ENCODE measurements at places on chromosomes 3 and 15. TPM values are rescaled to one million over a fixed set of nuclear protein-coding genes. Genes with fewer than 3 reads are reported as not detected.

Gene CPNE9
- 0.16 TPM for total RNA-seq

Gene ANKUB1
- total RNA-seq = not detected

DNA sequence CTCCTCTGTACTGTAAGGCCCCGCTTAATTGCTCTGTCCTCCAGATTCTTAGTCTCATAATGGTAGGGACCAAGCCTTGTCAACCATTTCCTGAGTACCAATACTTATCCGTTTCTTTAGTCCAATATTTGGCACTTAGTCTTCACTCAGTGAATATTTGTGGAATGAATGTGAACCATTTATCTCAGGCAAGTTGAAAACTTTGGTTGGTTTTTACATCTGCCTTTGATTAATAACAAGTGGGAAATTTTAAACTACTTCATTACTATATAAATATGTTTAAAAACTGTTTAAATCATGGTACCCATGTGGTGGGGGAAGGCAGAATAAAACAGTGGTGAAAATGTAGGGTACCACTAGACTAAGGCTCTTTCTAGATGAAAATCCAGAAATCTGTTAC, 15.2 kb downstream of the CA12 start:
- DNase-seq = no peak

DNA sequence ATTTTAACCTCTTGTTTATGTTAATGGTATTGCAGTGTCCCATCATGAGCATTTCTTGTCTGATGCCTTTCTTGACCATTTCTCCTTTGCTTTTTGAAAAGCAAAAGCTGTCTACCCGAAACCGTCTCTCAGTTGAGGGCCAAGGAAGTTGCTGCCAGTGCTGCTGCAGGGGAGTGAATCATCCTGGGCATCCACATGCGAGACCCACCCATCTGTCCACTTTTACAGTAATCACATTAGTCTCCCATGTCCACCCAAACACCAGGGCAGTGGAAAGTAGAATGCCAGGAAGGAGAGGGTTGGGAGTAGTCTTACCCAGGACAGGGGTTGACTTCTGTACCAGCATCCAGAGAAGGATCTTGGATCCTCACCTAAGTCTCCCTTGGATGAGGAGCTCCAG, 48.6 kb upstream of the TEX264 start:
- no peak for DNase-seq

DNA sequence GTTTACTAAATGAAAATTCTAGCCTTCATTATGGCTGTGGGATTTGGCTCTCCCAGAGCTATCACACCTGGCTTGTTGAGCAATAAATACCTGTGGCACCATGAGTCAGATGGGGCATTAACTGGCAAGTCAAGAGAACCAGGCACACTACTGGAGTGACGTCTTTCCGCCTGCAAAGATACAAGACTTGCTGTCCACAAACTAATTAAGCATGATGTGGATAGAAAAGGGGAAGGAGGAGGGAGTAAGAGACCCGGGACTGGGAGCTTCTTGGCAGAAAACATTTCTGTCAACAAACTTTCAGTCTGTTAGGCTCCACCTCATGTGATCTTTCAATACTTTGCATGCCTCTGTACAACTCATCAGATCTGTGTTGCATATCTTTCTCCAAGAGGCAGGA, 56.5 kb downstream of the CLDN1 start:
- no peak for DNase-seq

Gene DGKG
- 11.4 TPM for total RNA-seq

GRCh38 chr15:66705277-66706146, 3.5 kb downstream of the SMAD6 start:
- DNase-seq = peak; percentile 58

DNA sequence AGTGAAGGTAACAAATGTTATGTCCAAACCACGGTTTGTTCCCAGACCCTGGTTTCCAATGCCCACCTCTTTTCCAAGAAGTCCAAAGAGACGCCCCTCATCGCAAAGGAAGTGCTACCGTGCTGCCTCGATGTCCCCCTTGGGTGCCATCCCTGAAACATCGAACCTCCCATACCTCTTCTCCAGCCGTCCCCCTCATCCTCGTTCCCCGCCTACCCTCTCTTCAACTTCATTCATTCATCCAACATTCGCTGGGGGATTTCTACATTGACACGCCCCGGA, 467 bp downstream of the TIPIN start:
- DNase-seq = no peak

DNA sequence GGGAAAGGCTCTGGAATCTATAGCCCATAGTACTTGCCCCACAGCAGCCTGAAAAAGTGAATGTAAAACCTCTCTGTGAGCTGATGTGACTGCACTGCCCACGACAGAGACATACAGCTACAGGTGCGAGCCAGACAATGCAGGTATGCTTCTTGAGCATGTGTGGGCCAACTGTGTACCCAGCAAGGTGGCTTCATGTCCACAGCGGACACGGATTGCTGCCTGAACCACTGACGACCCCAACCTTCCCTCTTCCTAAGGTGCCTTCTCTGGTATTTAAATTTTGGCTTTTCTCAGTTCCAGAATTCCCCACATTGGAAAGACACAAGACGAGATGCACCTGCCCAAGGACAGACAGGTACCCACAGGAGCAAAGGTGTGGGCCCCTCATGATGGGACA, 65.8 kb downstream of the SCN5A start:
- DNase-seq = no peak

DNA sequence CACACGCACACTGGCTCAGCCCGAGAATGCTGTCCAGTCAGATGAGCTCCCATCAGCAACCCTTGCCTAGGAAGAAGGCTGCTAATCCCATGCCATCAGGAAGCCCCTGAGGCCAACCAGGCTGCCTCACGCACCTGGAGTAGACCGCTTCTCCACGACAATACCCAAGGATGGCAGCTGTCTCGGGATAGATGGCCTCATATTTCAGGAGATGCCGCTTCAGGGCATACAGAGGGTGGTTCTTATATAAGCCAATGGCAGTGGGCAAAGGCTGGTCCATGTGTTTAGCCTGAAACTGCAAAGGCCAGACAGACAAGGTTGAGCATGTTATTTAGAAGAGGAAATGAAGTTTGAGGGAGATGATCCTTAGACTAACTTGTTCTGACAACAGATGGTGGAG, 22.2 kb downstream of the XPC start:
- DNase-seq = no peak

GRCh38 chr3:74287557-74287956, 326.9 kb downstream of the CNTN3 start:
- DNase-seq = no peak

DNA sequence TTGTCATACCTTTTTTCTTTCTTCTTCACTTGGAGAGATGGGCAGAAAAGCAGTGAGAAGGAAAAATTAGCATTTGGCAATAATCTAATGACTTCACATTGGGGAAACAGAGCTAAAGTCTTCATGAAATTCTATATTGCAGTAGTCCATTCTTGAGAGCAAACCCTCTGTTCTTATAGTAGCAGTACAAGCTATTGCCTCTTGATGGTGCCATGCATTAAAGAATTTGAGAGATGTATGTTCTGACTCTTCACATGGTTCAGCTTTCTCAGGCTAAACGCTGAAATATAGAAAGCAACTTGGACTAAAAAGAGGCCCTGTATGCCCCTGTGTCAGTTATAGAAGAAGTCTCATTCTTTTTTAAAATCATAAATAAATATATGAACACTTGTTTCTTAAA, 36.0 kb downstream of the PHLDB2 start:
- DNase-seq = no peak

DNA sequence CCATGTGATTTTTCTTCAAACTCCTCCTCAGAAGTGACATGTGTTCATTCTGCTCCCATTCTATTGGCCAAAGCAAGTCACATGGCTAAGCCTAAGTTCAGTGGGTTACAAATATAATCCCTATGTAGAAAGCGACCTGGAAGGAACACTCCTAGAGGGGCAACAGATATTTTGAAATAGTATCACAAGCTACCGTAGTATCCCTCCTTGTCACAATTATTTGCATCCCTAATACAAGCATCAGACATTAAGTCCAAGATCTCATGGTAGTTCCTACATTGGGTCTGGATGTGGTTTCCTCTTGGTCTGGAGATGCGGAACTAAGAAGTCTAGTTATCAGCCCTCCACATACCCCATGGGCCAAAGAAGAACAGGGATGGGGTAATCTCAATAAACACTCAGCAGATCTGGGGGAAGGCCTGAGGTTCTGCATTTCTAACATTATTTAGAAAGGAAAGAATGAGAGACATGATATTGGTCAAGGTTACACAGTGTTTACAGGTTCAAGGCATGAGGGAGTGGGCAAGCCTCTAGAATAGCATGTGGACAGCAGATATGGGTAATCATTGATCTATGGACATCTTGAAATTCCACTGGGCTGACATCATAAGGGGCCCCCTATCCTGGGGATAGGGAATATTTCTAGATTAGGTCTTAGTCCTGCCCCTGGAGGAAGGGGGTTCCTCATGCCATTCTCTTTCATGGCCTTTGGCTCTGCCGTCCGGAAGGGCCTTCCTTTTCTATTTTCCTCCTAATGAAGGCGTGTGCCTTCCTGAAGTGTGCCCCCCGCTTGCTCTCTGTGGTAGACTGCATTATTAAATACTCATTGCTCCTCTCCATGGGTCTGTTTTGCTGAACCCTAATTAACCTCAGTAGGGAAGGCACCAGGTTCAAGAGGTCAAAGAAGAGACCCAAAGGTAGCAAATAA, 17.8 kb upstream of the ABHD2 start:
- DNase-seq = no peak

DNA sequence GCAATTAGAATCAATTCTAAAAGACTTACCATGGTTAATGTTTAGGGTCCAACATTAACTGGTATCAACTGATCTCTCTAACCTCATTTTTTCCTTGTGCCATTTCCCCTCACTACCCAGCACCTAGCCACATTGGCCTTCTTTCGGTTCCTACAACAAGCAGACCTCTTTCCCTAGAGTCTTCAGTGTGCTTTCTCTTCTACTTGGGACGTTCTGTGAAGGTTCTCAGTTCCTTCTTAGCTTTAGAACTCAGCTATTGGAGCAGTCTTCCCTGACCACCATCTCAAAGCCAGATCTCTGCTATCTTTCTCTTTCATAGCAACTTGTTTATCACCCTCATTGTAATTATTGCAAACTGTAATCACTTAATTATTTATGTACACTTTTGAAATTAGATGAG, 31.5 kb upstream of the MINDY4B start:
- no peak for DNase-seq

Gene CSPG4
- total RNA-seq = 30.7 TPM

DNA sequence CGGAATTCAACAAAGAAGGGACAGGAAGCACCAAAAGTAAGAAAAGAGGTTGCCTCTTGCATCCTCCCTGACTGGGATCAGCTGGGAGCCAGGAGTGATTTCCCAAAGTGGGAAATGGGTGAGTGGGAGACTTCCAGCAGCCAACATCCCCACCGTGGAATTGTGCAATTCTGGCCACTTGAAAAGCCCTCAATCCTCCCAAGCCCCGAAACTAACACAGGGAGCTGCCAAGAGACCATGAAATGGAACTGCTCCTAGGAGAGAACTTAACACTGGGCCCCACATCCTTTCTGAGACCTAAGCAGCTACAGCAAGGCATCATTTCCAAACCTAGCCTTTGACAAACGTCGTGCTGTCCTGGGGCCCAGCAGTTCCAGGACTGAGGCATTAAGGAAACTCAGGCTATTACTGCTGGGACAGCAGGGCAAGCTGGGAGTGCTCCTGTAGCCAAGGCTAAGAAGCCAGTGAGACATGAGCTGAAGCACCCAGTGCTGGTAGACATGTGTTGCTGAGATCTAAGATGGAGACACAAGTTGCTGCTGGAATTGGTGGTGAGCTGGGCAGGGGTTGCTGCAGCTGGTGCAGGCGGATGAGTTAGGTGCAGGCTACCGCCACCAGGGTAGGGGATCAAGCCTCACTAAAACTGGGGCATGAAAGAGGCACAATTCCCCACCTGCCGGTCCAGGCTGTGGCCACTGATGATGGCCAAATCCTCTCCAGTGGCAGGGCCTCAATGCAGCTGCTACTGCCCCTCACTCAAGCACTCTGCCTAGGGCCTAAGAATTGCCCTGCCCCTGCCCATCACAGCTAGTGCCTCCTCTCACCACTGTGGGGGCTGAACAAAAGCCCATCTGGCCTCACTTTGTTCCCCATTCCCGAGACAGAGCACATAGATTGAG, 43.9 kb downstream of the ALDH1A2 start:
- no peak for DNase-seq

- no peak for DNase-seq
Measured at GRCh38 chr3:131193641-131194238, 167.1 kb downstream of the NEK11 start.

DNA sequence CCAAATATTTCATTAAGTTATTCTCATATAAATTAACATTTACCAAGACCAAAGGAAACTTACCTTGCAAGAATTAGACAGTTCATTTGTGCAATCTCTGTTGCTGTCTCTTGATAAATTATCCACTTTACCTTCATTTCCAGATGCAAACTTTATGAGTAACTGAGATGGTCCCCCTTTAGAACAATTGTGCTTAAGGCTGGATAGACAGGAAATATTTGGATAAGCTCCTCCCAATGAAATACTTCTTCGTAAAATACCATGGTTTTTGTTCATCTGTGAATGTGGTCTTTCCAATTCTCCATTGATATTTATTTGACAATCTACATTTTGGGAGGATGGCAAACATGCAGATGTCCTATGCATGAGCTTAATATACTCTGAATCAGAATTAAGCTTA, 78.2 kb downstream of the NEDD4 start:
- no peak for DNase-seq

GRCh38 chr15:94230431-94230882, 904 bp upstream of the MCTP2 start:
- no peak for DNase-seq

Gene DOCK3
- 0.54 TPM for total RNA-seq

DNA sequence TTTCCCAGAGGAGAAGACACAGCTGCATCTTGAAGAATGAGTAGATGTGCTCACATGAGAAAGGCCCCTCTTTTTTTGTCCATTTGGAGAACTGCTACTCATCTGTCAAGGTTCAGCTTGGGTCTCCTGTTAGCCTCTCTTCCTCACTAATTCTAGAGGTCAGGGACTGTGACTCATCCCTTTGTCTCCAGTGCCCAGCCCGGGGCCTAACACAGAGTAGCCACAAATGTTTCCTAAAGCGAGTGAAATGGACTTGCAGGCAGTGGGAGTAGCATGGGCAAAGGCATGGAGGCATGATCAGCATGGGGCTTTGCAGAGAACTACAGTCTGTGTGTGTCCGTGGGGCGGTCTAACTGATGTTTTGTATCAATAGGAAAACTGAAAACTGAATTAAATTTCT, 33.9 kb upstream of the MRPS22 start:
- DNase-seq = no peak

Gene CLSTN2
- 12.0 TPM for total RNA-seq

DNA sequence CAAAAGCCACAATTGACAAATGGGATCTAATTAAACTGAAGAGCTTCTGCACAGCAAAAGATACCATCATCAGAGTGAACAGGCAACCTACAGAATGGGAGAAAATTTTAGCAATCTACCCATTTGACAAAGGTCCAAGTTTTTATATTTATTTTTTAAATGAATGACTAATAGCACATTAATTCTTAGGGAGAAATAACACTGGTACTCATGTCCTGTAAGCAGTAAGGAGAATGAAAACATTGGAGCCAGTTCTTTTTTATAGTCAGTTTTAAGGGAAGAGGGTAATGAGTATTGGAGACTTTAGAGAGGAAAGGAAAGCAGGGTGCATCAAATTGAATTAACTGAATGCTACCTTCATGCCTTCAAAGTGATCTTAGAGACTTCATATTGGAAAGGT, 404.7 kb upstream of the TGFBR2 start:
- no peak for DNase-seq

Gene PIERCE2
- 2.7 TPM for total RNA-seq
